HT1080 (cell line): ENCODE measurements at places on chromosomes 4 and X. TPM values are rescaled to one million over a fixed set of nuclear protein-coding genes. Genes with fewer than 3 reads are reported as not detected.
A peak's percentile ranks its signal among the peaks of the same experiment; 100 is the strongest.

DNA sequence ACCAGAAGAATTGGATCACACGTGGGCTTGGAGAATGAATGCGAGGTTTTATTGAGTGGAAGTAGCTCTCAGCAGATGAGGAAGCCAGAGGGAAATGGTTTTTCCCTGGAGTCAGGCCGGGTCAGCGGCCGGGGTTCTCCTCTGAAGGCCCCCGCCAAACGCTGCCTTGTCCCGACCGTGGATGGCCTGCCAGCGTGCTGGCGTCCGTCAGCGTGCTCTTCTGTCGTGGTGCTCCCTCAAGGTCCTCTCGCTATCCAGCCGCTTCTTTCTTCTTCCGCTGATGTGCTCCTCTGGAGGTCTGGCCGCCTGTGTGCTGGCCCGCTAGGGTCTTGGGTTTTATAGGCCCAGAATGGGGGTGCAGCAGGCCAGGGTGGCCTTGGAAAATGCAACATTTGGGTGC, 632.2 kb downstream of the TRAM1L1 start:
- no peak for DNase-seq

GRCh38 chr4:176359590-176359989, 39.8 kb downstream of the SPCS3 start:
- no peak for DNase-seq

DNA sequence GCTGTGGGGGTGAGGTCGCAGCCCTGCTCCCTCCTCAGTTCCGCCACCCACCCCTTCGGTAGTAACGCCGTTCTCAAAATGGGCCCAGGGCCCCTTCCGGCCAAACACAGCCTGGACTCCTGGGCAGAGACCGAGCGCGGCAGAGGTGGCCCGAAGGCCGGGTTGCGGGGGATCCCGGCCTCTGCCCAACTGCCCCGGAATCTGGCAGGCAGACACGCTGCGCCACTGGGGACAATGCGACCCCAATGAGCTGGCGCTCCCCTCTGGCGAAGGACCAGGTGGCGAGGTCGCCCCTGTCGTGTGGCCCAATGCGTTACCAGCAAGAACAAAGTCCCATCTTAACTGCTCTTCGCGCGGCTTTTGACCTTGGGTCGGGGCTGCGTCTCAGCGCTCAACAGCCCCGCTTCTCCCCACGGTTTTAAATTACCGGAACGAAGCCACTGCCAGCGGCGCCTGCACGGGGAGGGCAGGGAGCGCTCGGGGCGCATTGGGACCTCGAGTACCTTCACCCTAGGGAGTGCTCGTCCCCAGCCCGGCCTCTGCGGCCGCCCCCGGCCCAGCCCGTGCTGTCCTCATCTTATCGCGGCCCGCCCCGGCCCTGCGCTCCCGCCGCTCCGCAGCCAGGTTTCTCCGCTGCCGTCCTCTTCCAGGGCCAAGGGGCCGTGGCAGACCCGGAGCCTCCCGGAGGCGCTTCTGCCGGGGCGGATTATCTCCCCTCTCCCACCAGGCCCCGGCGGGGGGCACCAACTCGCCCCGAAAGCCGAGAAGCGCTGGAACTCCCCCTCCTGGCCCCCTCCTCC, 22.2 kb upstream of the HMX1 start:
- no peak for DNase-seq

- DNase-seq, result no peak
Observed at GRCh38 chrX:130658310-130658709, 244.7 kb downstream of the ENOX2 start.

GRCh38 chr4:48290146-48290772, 20.6 kb upstream of the TEC start:
- DNase-seq, result peak; percentile 34

Gene MAGEA12
- 142 and 151 TPM in 2 replicates for total RNA-seq

GRCh38 chr4:122090989-122091388, 61.1 kb upstream of the BLTP1 start:
- DNase-seq, result no peak

DNA sequence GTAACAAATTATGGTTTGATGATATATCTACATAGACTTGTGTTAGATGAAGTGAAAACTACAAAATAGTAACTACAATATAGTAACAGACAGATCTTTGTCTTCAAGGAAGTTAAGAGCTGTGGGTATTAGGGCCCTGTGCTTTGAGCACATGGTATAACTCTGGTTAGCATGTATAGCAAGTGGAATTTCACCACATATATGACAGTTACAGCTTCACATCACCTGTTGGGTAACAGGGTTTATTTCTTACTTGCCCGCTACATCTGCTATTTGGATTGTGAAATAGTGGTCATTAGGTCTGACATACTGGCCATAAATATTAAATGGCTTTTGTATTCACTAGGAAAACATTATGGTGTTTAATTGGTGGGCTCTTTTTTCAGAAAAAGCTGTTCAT, 20.2 kb downstream of the OFD1 start:
- DNase-seq, result no peak

- DNase-seq, result no peak
Observed at GRCh38 chr4:89023140-89023539, 33.8 kb downstream of the FAM13A start.

DNA sequence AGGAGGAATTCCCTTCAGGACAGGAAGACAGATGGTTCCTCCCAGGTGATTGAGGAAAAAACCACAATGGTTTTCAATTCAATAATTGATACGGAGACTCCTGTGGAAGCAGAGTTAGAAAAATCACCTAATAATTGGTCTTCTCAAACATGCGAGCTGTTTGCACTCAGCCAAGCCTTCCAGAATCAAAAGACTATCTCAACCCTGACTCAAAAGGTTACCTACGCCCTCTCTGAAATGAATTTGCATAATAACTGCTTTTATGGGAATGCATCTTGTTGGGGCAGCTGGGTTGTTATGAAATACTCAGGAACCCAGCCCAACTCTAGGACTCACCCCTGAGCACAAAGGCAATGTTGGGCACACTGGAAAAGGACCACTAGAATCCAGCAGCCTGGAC, 66.9 kb upstream of the ARSJ start:
- no peak for DNase-seq

DNA sequence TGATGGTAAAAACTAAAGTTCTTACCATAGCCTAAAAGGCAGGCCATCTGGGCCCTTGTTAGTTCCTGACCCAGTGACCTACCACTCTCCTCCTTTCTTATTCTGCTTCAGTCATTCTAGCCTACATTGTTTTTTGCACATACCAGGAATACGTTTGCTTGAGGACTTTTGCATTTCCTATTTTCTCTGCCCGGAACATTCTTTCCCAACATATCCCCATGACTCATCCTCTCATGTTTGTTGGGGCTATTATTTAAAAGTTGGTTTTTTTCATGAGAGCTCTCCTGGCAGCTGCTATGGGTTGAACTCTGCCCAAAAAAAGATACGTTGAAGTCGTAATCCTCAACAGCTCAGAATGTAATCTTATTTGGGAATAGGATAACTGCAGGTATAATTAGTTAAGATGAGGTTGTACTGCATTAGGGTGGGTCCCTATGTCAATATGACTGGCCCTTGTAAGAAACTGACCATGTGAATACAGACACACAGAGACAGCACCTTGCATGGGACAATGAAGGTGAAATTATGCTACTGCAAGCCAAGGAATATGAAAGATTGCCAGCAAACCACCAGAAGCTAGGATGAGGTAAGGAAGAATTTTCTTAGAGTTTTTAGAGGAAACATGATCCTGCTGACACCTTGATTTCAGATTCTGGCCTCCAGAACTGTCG, 138.3 kb upstream of the PDHA2 start:
- peak; percentile 49 for DNase-seq

GRCh38 chr4:45578874-45579273, 545.0 kb downstream of the GABRG1 start:
- peak; percentile 19 for DNase-seq

- DNase-seq, result no peak
Observed at GRCh38 chr4:55355555-55355954, 9.5 kb downstream of the SRD5A3 start.

DNA sequence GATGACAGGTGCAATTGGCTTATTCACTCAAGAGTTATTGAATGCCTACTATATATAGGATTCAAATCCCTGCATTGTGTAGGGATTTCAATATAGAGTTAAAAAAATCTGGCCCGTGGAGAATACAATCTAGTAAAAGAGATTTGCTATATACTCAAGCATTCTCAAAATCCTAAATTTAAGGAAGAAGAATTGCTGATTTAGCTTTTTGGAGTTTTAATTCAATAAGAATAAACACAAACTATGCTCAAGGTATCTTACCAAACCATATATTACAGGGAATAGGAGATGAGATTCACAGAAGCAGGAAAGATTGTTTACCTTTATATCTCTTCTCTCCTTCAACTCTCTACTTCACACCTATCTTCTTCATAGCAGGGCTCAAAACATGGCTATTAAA, 476.8 kb downstream of the PACRGL start:
- DNase-seq, result no peak

GRCh38 chr4:160795216-160795615, 1368.6 kb downstream of the FSTL5 start:
- no peak for DNase-seq
